Stimulated activated CD4-positive, alpha-beta T cell treated with anti-CD3 and anti-CD28 coated beads, Interleukin-15, amount 100 ng/mL, for 48 hours (primary cell): ENCODE measurements at places on chromosomes 1 and 21.

GRCh38 chr1:199955235-199955634, 72.3 kb upstream of the NR5A2 start:
- DNase-seq = no peak

GRCh38 chr1:198686069-198686728, 47.4 kb downstream of the PTPRC start:
- no peak for DNase-seq

DNA sequence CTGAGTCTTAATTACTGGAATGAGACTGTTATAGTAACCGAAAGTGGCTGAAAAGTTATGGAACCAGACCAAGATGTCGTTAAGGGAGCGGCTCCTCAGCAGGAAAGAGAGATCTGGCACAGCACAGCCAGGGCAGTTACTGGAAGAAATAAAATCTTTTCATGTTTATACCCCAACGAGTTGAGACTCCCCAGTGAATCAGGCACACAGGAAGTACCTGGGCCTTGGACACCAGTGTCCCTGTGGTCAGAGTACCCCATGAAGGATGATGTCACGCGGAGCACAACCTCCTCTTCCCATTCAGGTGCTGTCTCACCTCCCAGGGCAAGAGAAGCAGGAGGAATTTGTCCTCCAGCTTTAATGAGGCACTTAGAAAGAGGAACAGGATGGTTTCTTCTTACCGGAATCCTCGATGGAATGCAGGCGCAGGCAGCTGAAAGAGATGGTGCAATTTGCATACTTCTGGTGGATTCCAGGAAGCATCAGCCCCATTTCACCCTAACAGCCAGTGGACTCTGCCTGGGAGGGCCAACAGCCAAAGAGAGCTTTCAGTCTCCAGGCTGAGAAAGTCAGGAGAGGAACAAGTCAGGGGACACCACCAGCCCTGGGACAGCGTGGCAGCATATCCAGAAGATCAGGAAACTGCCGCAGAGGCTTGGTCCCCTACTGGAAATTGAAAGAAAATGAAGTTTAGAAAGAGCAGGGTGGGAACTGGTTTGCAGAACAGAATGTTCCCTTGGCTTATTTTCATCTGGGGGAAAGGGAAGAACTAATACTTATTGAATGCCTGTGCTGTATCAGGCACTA, 35.9 kb upstream of the CTTNBP2NL start:
- DNase-seq = no peak

- no peak for DNase-seq
These were observed 141.0 kb downstream of the PBX1 start for GRCh38 chr1:164699815-164700491.

- DNase-seq = no peak
These were observed 11.0 kb downstream of the COL6A2 start for GRCh38 chr21:46108827-46109312.

GRCh38 chr1:1835546-1835945, 55.3 kb downstream of the GNB1 start:
- DNase-seq = no peak

DNA sequence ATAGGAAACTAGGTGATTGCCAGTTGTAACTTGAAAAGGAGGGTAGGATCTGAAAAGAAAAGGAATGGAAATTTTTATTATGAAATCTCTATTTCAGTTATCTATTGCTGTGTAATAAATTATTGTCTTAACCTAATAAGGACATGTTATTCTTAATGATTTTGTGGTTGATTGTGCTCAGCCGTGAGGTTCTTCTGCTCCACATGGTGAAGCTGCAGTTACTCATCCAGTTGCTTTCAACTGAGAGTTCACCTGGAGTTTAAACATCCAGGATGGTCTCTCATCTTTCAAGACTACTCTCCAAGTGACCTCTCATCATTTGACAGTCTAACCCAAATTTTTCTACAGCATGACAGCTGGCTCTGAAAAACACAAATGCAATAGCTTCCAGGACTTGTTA, 96.0 kb downstream of the ATG4C start:
- DNase-seq = no peak

- no peak for DNase-seq
These were observed 254.7 kb downstream of the LRRIQ3 start for GRCh38 chr1:73943270-73943669.

- DNase-seq = no peak
These were observed 12.0 kb upstream of the SLAMF1 start for GRCh38 chr1:160658814-160659193.

GRCh38 chr1:66778969-66779368, 22.1 kb downstream of the INSL5 start:
- DNase-seq = no peak

DNA sequence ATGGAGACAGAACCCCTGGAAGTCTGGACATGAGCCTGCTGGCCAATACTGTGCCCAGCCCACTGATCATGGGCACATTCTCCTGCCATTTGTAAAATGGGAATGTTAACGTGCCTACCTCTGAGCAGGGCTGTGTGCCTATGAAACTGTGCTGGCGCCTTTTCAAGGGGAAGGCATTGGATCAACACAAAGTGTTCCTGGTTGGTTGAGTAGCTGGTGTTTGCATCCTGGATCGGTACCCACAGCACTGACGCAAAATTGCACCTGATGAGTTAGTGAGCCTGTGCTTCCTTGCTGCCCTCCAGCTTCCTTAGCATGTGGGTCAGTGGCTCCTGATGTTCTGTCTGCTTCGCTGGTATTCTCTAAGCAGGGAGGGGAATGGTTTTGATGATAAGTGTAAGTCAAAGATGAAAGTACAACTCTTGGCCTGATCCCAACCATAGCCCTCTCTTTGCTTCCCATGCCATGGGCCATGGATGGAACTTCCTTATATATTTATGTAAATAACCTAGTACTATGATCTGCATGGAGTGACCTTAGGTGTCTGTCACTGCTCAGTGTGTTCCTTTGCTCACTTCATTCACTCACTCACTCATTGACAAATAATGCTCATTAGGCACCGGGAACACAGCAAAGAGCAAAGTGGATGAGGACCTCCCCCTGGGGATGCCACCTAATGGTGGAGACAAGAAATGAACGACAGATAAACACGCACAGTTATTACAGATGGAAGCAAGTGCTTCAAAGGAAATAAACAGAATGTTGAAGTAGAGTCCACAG, 22.7 kb downstream of the MAB21L3 start:
- DNase-seq = no peak

- no peak for DNase-seq
These were observed 99.0 kb upstream of the SLC25A33 start for GRCh38 chr1:9440261-9440660.

DNA sequence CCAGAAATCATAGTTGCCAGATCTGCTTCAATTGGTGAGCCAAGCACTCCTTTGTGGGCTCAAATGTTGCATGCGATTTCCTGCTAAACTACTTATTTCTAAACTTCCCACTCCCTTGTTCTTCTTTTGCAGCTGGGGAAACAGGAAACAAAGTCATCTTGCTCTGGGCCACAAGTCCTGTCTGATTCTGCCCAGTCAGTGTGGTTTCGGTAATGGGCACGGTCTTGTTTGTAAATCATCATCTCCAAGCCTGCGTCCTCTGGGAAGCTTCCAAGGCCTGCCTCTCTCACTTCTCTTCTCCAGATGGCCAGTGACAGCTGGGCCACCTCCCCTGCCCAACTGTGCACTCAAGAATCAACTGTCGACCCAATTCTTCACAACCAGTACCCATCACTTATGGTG, 4.4 kb downstream of the S100A8 start:
- no peak for DNase-seq

GRCh38 chr21:42426876-42427480, 23.3 kb downstream of the UBASH3A start:
- DNase-seq = no peak

DNA sequence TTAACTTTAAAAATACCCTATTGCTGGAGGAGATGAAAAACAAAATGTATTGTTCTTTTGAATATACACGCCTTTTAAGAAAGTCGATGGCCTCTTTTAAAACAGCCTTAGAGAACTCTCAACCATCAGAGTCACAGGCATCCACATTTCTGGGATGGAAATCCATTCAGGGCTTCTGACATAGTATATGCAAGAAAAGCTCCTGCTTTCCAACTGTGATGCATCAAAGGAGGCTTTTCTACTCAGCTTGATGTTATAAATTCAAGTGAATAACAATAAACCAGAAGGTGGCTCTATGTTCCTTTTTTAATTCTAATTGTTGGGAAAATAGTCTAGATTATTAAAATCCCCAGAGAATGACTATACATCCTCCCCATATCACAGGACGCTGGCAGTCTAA, 398.8 kb upstream of the CXADR start:
- DNase-seq = no peak

DNA sequence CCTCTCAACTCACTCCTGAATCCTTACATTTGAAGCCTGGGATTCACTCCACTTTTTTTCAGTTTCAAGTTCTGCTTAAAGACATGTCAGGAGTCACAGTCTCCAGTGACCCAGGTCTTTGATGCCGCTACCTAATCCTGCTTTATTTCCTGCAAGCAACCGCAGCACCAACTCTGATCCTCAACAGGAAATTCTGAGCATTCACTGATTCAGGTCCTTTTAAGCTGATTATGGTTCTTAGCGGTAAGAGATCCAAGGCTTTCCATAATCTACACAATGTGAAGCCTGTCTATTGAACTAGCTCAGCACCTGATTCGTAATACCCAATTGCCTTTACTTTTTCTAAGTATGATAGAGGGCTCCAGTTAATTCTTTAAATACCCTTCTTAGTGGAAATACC, 43.7 kb upstream of the PIGC start:
- no peak for DNase-seq

GRCh38 chr1:209380420-209380819, 203.1 kb upstream of the CAMK1G start:
- DNase-seq = no peak

GRCh38 chr1:94866164-94866807, 46.1 kb downstream of the SLC44A3 start:
- DNase-seq = no peak

DNA sequence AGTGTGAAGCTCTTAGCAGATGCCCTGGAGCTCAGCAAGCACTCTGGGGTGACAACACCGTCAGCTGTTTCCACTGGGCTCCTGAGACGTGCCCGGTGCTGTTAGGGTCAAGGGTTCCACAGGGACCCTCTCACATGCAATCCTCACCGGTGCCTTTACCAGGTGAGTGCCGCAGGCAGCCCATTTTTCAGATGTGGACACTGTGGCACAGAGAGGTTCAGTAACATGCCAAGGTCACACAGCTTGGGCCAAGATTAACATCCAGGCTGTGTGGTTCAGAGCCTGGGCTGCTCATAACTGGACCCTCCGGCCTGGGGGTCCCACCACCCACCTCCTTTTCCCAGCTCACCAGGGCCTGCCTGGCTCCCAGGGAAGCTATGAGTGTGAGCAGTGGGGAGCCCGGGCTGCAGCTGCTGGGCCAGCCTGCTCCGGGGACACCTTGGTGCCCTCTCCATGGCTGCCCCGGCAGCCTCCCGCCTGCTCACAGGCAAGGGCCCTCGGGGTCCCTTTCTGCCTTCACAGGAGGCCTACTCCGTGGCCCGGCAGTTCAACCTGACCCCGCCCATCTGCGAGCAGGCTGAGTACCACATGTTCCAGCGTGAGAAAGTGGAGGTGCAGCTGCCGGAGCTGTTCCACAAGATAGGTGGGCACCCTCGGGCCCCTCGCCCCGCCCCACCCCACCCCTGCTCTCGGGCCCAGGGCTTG, 49.3 kb downstream of the KCNAB2 start:
- no peak for DNase-seq

GRCh38 chr1:7378346-7379130, 392.6 kb upstream of the VAMP3 start:
- no peak for DNase-seq

DNA sequence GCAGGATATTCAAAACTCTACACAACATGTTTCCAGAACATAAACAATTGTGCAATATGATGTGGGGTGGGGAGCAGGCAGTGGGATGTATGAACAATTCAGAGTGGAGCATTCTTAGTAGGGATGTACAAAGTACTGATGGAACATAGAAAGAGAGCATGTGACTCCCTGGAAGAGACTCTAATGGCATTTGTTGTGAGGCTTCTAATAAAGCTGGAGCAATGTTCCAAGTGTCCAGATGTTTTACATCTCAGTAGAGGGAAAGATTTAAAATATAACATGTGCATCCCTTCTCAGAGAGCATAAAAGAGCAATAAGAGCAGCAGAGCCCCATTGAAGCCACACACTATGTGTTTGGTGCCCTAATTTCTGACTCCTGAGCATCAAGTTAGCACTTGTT, 116.5 kb downstream of the BRINP2 start:
- DNase-seq = no peak

GRCh38 chr1:204319462-204319861, 40.3 kb downstream of the PLEKHA6 start:
- no peak for DNase-seq

GRCh38 chr1:234778221-234779159, 168.5 kb upstream of the IRF2BP2 start:
- DNase-seq = no peak

- no peak for DNase-seq
These were observed 228.4 kb downstream of the SEC16B start for GRCh38 chr1:177741476-177741875.

DNA sequence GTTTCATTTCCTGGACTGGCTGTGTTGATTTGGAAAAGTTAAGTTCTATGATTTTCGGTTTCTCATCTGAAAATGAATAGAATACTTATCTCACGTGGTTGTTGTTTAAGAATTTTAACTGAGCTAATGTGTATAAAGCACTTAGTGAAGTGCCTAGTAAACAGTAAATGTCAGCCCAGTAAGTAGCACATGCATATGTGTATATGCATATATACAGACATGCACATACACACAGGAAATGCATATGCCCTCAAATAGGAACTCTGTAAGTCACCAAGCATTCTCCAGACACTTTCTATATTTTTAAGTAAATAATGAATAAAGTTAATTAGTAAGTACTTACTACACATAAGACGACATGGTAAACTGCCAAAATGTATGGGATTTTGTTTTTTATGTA, 128.6 kb downstream of the CLEC20A start:
- no peak for DNase-seq

GRCh38 chr1:161119092-161119903, 1.4 kb downstream of the NIT1 start:
- peak; percentile 70 for DNase-seq

DNA sequence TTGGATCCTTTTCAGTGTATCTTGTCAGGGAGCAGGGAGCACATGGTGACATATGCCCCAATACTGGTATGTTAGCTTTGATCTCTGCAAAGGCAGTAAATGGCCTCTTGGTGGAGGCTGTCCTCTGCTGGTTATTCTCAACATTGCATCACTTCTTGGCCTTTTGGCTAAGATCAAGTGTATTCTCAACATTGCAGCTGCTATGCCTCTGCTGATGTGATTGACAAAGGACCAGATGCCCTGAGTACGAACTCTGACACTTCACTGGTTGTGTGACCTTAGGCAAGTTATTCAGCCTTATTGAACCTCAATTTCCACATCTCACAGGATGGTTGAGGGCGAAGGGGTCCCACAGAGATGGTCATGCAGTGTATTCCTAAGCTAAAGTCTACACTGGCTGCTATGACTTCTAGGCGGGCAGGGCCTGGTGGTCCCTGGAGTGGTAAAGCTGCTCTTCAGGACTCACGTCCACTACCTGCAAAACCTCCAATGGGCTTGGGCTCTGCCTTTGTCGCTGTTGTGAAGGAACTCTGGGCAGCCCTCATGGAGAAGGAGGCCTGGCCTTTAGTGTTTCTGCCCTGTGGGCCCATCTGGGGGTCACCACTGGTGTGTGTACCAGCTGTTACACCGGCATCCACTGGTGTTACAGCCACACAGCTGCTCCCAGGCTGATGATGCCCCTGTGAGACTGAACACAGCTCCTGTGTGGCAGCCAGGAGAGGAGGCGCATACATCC, 64.8 kb downstream of the DNTTIP2 start:
- peak; percentile 11 for DNase-seq

- no peak for DNase-seq
These were observed 153.4 kb downstream of the DHRS3 start for GRCh38 chr1:12464598-12465056.
